ENCODE measurements at places on chromosomes 5 and 9. TPM values are rescaled to one million over a fixed set of nuclear protein-coding genes. Genes with fewer than 3 reads are reported as not detected.

ZDHHC11 gene
- 21.8 TPM for total RNA-seq

ECM2 gene
- total RNA-seq = not detected

PTTG1 gene
- 229 TPM for total RNA-seq

OR1J2 gene
- total RNA-seq = not detected

FSD1L gene
- 10.9 TPM for total RNA-seq

All from GM23338 (cell line).